Left lobe of liver (tissue), 2 donors: ENCODE measurements at places on chromosomes 5 and 9. TPM values are rescaled to one million over a fixed set of nuclear protein-coding genes. Genes with fewer than 3 reads are reported as not detected.

Gene SARDH
- total RNA-seq, result 208 TPM

Gene IFNA21
- total RNA-seq, result not detected

Gene ARAP3
- total RNA-seq, result 3.3 TPM

Gene ABCA1
- total RNA-seq, result 48.3 TPM

Gene LCN9
- not detected for total RNA-seq

Gene SLC4A9
- 0.10 TPM for total RNA-seq

Gene RANBP3L
- 3.3 TPM for total RNA-seq

Gene PCDHGA12
- 1.0 TPM for total RNA-seq

Gene C9orf153
- 0.15 TPM for total RNA-seq

Gene GPR21
- 0.55 TPM for total RNA-seq

Gene ATOSB
- 6.3 TPM for total RNA-seq

Gene GABRA1
- not detected for total RNA-seq

DNA sequence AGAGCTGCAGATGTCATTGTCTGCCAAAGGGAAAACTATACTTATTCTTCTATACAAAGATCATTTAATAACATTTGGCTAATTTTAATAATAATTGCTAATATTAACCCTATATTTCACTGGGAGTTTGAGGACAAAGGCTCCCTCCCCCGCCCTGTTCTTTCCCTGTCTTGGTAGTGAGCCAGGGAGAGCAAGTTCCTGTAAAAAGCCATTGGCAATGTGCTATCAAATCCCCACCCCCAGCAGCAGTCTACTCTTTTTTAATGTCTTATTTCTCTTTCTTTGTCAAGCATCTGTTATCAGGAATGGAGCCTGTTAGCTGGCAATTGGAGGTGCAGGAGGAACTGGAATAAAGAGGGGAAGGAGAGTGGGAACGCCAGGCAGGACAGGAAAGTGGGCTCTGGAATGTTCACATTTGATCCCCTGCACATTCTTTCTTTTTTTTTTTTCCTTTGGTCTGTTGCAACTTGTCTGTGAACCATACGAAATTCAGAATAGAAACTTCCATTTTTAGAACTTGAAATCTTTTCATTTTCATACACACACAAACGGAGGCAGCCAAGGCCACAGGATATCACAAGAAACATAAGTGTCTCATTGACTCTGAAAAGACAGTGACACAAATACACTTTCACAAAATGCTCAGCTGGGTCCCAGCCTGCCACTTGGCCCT lies 664.8 kb upstream of the ZNF608 start:
- no peak for DNase-seq

- DNase-seq, result no peak
Measured at GRCh38 chr9:504921-505740, 290.5 kb downstream of the DOCK8 start.

GRCh38 chr9:79000230-79001002 lies 571.3 kb upstream of the TLE4 start:
- DNase-seq, result no peak

GRCh38 chr5:68181039-68181599 lies 34.4 kb upstream of the PIK3R1 start:
- no peak for DNase-seq

DNA sequence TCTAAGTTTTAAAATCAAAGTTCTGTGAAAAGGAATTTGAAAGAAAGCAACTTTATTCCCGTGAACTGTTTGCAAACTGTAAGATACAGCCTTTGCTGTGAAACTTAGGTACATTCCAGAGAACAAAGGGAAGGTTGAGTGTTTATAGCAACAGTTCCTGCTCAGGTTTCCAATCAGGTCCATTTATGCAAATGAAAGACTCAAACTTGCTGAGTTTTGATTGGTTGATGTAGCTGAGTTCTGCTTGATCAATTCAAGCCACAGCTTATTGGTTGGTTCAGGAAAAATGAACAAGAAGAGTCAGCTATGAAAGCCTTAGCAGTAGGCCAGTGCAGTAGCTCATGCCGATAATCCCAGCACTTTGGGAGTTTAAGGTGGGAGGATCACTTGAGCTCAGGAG lies 37.9 kb downstream of the SLC27A6 start:
- DNase-seq, result no peak

- DNase-seq, result no peak
Measured at GRCh38 chr5:172624083-172624995, 16.7 kb upstream of the NEURL1B start.

DNA sequence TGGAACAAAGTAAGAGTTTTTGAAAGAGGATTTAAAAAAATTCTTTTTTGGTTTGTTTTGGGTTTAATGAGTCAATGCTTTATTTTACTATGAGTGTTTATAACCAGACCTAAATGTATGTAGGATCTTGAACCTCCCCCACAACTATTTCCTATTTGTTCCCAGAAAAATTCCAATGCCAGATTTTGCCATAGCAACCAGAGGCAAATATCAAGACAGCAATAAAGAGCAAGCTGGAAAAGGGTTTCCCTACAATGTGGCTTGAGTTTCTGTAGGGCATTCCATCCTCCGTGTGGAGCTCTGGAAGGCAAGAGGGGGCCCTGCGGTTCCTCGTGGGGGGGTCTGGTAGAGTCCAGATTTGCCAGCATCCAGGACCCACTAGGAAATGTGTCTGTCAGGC lies 27.8 kb upstream of the GDNF start:
- DNase-seq, result no peak

- DNase-seq, result no peak
Measured at GRCh38 chr9:133342069-133342406, 5.9 kb downstream of the MED22 start.

DNA sequence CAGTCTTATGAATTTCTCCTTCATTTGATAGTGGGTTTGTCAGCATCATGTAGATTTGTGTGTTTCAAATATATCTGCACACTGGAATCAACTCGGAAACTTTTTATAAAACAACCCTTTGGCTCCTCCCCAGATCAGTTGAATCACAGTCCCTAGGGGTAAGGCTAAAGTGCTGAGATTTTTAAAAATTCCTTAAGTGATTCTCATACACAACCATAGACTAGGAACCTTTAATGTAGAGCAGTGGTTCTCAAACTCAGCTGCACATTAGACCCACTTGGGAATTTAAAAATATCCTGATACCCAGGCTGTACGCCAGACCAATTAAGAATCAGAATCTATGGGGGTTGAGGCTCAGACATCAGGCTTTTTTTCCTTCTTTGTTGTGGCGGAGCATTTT lies 17.5 kb upstream of the JAK2 start:
- DNase-seq, result no peak

DNA sequence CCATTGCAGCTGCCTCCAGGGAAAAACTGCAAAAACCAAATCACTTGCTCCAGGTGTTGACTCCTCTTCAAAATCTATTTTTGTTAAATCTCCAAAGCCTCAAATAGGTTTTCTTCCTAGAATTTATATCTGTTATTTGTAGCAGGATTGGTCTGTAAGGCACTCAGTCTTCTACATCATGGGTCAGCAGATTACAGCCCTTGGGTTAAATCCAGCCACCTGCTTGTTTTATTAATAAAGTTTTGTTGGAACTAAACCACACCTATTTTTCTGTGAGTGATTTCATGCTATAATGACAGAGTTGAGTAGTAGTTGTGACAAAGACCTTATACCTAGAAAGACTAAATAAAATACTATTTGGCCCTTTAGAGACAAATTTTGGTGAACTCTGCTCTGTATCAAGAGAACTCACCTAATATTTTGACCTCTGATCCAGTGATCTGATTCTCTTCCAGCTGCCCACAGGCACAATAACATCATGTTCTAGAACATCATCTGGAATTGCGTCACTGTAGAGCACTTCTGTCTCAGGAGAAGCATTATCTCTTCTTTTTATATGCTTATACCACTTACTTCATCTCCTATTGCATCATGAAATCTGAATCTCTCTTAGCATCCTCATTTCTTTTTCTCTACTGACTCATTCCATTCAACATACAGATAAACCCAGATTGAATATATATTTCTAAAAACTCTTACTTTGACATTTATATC lies 130.1 kb downstream of the RPS23 start:
- DNase-seq, result peak; percentile 58

GRCh38 chr5:116237917-116238500 lies 153.2 kb downstream of the COMMD10 start:
- no peak for DNase-seq

- no peak for DNase-seq
Measured at GRCh38 chr9:68740561-68740960, 35.5 kb downstream of the PIP5K1B start.

DNA sequence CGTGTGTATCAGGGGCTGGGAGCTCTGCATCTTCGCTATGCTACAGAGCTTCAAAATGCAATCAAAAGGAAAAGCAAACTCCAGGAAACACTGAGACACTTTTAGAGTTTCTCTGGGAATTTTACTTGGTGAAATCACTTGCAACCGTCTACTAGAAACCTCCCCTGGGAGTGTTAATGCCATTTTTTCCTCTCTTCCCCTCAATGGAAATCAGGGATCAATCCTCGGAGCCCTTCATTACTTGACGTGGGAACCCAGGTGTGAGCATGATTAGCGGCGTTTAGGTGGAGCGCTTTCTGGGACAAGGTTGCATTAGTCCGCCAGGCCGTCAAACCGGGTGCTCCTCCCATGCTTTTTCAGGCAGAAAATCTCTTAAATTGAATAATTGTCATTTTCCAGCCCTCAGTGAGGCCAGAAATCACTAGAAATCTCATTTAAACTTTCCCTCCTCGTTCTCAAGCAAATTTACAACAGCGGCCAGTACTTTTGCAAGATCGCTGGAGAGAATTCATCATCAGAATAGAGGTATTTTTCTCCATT lies 191.3 kb downstream of the IRX1 start:
- DNase-seq, result no peak

GRCh38 chr9:89789922-89790510 lies 185.2 kb downstream of the GADD45G start:
- no peak for DNase-seq

- DNase-seq, result no peak
Measured at GRCh38 chr9:122767817-122768216, 20.9 kb upstream of the OR5C1 start.

DNA sequence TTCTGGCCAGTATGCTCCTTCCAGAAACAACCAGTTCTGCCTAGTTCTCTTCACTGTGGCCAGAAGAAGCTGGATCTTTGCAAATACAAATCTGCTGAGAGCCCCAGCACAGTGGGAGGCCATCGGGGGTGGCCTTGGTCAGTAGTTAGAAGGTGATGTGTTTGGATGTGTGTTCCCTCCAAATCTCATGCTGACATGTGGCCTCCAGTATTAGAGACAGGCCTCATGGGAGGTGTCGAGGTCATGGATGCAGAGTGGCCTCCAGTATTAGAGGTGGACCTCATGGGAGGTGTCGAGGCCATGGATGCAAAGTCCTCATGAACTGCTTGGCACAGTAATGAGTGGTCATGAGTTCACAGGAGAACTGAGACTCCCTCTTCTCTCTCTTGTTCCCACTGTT lies 7.6 kb upstream of the IRX2 start:
- DNase-seq, result peak; percentile 19

GRCh38 chr9:84953797-84954705 lies 284.5 kb downstream of the NTRK2 start:
- DNase-seq, result peak; percentile 61

DNA sequence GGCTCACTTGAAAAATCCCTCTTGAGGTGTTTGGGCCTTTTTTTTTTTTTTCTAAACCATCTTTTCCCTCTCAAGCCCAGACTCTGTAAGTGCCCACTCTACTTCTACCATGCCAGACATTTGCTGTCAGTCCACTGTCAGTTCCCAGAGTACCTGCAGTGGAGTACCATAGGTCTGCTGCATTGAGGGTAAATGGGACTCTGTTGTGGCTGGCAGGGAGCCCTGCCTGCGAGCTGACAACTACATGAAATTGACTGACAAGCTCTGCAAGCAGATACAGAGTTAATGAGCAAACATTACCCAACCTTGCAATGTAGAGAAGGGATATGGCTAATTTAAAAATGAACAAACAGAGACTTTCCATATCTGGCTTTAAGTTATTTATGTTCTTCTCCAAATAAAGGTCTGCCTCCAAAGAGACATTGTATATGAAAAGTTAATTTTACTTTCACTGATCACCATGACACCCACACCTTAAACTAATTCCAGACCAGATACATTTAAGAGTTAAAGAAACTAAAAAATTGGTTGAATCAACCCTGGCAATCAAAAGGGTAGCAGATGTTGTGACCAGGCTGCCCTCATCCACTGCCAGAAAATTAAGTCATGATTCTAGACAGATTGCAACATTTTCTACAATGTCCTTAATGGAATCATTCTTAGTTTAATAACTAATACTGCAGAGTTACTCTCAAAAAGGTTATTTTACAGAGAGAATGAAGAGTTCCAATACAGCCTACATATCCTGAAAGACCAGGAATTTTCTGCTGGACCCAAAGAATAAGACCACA lies 100.4 kb upstream of the PAM start:
- no peak for DNase-seq

GRCh38 chr5:83513491-83513890 lies 41.9 kb downstream of the VCAN start:
- DNase-seq, result no peak

DNA sequence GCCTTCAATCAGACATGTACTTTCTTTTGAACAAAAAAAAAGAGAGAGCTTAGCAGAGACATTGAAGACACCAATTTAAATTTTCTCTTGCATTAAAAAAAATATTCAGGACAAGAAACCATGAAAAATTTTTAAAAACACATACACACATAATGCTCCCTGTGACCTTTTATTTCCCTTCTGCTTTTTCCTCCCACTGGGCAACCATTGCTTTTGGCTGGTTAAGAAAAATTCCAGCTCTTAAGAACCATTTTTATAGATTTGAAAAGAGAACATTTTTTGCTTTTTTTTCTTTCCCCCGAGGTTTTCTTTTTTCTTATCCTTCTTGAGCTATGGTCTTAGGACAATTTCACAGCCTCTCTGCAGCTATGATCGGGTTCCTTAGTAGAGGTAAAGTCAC lies 6.1 kb upstream of the HMHB1 start:
- DNase-seq, result no peak

- DNase-seq, result no peak
Measured at GRCh38 chr5:152329207-152329606, 75.9 kb downstream of the NMUR2 start.

GRCh38 chr9:95383185-95383676 lies 65.7 kb upstream of the FANCC start:
- DNase-seq, result no peak

- DNase-seq, result no peak
Measured at GRCh38 chr5:164073081-164073480, 567.7 kb downstream of the MAT2B start.
